ENCODE measurements at places on chromosomes 7 and 10. TPM values are rescaled to one million over a fixed set of nuclear protein-coding genes. Genes with fewer than 3 reads are reported as not detected.

Gene LIPN
- total RNA-seq = 3.0 TPM

Gene AP4M1
- total RNA-seq = 2.8 TPM

Gene STEAP4
- 2.3 TPM for total RNA-seq

Gene GDF2
- not detected for total RNA-seq

Gene TET1
- total RNA-seq = 1.5 TPM
